ENCODE measurements at places on chromosomes 2 and 18.

- no peak for DNase-seq
Observed at GRCh38 chr2:31070339-31071125, 67.7 kb downstream of the GALNT14 start.

DNA sequence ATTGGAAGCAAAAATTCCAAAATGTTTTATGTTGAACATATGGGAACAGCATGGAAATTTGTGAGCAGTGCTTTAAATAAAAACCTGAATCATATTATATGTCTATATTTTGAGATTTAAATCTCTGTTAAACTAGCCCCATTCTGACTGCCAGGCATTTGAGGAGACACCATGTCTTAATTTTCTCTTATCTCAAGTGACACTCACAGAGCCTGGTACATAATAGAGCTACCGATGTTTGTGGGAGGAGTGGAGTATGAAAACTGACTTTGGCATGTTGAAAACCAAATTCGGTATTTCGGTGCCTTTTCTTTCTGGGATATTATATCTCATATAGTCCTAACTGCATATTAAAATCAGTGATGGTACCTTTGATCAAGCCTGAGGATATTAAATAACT is 124.1 kb downstream of the PTPRM start:
- DNase-seq = no peak

DNA sequence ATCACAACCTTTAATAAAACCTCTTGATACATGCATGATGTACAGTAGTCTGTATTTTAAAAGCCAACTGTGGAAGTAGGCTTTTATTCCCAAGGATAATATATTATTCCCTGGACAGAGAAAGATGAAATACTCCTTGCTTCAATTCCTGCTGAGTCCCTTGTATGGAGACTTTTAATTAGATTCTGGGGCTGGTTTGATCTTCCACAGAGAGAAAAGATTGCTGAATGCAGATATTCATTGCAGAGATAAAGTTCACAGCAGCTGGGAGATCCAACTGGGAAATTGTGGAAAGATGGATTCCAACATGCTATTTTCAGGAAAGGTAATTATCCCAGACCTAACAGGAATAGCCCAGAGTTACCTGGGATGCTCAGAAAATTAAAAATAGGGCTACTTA is 607.0 kb upstream of the HS6ST1 start:
- no peak for DNase-seq

DNA sequence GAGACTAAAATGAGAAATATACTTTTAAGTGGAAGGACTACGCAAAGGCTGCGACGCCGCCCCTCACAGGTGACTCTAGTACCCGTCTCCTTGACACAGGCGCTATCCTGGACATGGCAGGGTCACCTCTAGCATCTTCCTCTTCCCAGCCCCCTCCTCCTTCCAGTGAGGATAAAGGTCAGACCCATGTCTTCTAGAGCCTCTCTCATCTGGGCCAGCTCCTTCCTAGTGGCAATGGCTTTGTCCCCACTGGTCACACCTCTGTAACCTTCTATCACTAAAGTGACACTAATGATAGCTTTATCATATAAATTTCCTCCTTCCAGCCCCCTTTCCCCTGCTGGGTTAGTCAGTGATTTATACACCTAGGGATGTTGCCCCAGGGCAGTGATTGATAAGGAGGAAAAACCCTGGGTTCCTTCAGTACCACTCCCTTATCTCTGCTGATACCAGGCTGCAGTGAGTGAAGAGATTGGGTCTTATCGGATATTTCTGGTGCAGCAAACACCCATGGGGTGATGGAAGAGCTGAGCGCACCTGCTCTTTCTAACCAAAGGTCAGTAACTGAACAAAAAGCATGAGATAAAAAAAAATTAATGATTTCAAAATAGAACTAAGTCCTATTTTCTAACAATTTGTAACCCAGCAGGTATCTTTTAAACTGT is 62.0 kb upstream of the FZD5 start:
- no peak for DNase-seq

DNA sequence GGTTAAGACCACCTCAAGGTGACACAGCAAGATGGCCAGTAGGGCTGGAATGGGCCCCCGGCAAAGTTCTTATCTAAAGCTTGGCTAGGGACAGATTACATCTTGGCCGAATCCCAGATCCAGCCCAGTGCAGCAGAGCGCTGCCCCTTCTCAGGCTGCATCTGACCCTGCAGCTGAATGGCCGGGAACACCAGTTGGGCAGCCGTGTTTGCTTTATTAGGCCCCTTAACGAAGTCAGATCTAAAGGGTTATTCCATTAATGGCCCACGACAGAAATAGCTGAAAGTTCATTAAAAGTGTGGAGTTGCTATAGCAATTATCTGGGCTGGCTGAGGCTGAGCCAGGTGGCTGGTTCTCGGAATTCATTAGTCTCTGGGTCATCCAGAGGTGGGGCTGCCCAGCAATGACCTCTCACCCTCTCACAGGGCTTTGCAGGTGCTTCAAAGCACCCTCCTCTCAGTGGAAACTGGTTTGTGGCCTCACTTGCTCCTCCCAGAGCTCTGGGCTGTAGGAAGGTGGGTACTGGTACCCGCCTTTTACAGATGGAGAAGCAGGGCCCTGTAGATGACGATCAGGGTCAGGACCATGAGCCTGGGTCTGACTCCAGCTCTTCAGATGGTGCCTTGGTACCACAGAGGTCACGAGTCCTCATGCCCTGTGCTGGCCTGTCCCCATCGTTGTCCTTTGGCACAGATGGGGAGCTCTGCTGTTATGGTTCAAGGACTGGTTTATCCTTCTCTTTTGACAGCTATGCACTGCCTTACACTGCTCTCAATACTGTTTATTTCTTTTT is 68.8 kb downstream of the EMX1 start:
- no peak for DNase-seq

DNA sequence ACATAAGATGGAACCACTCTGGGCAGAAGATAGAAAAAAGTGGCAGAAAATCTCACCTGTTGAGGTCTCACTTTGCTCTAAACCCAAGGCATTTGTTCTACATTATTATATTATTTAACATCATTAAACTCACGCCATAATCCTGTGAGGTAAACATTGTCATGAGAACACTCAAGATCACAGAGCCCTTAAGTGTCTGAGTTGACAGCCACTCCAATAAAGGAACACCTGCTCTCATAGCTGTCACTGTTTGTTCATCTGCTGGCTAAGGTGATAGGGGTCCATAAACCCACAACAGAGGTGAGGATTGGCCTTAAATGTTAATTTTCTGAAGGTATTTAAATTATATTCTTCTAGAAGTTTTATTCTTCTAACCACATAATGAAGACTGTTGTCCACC is 439.7 kb downstream of the RIT2 start:
- no peak for DNase-seq

DNA sequence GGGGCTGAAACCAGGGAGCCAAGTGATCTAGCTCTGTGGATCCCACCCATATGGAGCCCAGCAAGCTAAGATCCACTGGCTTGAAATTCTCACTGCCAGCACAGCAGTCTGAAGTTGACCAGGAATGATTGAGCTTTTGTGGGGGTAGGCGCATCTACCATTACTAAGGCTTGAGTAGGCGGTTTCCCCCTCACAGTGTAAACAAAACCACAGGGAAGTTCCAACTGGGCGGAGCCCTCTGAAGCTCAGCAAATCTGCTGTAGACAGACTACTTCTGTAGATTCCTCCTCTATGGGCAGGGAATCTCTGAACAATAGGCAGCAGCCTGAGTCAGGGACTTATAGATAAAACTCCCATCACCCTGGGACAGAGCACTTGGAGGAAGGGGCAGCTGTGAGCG is 96.7 kb downstream of the CCDC148 start:
- DNase-seq = no peak

GRCh38 chr2:231601356-231602229 is 8.9 kb downstream of the TEX44 start:
- peak; percentile 61 for DNase-seq

DNA sequence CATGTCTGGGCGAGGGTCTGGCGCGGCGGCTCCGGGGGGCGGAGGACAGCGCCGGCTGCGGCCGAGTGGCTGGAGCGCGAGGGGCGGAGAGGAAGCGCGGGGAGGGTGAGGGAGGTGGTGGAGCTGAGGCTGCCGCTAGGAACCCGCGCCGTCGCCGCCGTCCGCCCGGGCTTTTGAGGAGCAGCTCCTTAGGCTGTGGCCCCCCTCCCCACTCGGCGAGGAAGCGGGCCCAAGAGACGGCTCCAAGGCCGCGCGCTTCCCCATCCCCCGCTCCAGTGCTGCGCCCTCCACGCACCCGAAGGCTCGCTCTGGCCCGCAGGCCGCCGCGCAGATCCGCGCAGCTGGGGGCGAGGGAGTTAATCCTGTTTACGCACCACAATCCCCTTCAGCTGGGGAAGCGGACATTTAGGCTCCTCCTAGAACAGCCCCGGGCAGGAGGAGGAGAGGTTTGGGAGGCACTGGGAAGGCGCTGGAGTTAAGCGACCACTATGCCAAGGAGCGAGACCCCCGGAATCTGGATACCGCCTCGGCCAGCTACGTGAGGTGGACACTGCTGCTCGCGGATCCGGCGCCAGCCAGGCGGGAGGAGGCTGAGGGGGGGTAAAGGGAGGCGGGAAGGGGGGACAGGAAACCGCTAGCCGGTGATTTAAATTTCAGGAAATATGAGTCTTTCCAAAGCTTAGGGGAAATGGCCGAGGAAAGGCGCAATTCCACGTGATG is at the start of gene CNRIP1:
TSS of gene CNRIP1 (minus strand) at position 552 of the 720 bp plus-strand sequence. CDS start at position 3, 549 bp downstream.
- DNase-seq = no peak

- DNase-seq = no peak
Observed at GRCh38 chr2:66095820-66096345, 339.0 kb upstream of the MEIS1 start.

- DNase-seq = no peak
Observed at GRCh38 chr18:26307161-26307773, 81.0 kb downstream of the TAF4B start.

DNA sequence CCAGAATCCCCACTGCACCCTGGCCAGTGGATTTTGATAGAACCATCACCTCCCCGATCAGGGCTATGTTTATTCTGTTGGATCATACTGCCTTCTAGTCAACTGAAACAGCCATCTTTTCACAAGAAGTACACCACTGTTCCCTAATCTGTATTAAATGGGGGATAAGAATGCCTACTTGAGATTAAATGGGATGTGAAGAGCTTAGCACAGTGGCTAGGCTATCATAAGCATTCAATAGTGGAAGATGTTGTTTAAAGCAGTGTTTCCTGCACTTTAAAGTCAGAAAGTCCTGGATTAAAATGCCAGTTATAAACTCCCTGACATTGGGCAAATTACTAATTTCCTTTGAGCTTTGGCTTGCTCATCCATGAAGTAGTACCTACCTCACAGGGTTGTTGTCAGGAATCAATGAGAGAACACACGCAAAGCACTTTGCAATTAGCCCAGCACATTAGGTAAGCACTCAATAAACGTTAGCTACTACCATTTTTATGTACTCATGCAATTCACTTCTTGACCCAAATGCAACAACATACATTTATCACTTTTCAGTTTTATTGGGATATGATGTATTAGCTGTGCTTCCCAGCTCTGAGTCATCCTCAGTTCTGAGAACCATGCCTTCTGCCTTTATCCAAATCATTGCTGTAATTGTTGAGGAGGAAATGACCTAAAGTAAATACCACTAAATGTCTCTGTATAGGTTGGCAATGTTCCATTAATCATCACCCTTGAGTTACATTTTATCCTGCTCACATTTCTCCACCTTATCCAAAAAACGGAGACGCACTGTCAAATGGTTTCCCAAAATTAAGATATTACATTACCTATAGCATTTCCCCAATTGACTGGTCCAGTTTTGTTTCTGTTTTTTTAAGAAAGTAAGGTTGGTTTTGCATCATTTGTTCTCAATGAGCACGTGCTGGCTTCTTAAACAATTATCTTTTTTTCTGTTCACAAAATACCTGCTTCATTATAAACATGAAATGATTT is 2.1 kb downstream of the TMEM247 start:
- DNase-seq = no peak

DNA sequence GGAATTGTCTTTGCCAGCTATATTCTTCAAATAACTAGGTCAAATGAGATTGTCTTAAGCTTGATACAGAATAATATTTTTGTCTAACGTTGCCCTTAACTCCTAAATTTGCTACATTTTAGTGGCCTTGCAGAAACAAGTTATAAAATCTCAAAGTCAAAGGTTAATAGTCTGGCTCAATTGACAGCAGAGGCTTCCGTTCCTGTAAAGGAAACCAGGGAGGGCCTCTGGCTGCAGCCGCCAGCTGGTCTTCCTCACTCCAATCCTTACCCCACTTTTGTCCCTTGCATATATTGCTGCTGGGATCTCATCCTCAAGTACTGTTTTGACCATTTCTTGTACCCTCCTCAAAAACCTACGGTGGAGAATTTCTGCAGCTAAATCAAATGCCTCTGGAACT is 17.1 kb downstream of the CYB5A start:
- no peak for DNase-seq

DNA sequence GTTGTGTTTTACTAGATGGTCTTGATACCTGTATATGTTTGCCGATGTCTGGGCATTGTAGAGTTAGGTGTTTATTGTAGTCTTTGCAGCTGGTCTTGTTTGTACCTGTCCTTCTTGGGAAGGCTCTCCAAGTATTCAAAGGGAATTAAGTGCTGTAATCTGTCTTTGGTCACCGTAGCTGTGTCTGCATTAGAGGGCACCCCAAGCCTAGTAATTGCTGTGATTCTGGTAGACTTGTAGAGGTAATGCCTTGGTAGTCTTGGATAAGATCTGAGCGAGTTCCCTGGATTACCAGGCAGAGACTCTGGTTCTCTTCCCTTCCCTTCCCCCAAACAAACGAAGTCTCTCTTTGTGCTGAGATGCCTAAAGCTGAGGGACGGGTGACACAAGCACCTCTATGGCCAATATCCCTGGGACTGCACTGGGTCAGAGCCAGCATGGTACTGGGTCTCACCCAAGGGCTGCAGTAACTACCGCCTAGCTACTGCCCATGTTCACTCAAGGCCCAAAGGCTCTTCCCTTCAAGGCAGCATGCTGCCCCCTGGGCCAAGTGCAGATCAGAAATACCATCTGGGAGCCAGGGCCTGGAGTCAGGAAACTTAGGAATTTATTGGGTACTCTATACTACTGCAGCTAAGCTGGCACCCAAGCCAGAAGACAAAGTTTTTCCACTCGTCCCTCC is 27.1 kb downstream of the STPG4 start:
- no peak for DNase-seq

DNA sequence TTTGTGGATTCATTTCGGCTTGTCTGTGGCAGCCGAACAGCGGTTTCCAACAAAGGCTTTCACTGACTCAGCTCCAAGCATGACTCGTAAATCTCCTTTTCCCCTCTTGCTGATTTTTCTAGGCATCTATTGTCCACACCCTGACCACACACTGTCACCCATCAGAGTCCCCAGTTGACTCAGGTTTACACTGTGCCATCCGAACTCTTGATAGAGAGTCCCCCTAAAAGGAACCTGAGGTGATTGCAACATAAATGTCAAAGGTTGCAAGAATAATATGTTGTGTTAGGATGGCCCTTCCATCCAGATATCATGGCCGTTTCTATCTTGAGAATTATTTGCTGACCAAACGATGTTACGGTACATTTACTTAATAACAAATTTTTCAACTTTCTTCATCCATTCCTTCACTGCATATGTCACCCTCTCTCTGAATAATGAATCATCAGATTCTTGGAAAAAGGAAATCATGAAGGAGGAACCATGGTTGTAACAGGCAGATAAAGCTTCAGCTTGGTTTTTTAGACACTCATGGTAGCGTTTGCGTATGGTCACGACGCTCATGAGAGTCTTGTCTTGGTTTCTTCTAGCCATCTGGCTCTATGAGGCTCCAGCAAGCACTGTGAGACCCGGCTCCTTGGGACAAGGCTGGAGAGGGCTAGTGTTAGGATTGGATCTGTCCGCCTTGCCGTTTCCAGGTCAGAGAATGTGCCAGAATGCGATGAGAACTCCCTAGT is 72.1 kb downstream of the NPAS2 start:
- DNase-seq = no peak

GRCh38 chr2:103232865-103233264 is 471.0 kb downstream of the TMEM182 start:
- DNase-seq = no peak

GRCh38 chr2:230798769-230799399 is 65.9 kb upstream of the ITM2C start:
- DNase-seq = no peak
